ENCODE measurements at places on chromosomes 6 and 20.

- DNase-seq: no peak
These were observed 192.4 kb upstream of the MYLIP start for GRCh38 chr6:15936503-15936902.

- DNase-seq: no peak
These were observed 64.0 kb upstream of the PTGIS start for GRCh38 chr20:49631856-49632418.

- DNase-seq: no peak
These were observed 2.0 kb downstream of the DOK5 start for GRCh38 chr20:54477191-54477955.

DNA sequence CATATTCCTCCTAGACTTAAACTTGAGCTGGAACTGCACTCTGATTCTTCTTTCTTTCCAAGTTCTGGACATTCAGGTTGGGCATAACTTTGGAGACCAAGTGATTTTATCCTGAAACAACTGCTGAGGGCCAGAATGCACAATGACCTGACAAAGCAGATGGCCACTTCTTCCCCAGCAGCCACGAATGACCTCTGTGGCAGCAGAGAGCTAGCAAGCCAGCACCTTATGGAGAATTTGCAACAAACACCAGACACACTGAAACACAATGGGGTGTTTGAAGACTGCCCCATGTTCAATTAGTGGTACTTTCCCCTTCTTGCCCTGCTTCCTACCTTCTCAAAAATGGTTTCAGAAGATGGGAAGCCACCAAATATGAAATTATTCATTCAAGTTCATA, 4.2 kb upstream of the TENT5A start:
- peak; percentile 12 for DNase-seq

GRCh38 chr6:78580923-78581322, 286.4 kb upstream of the IRAK1BP1 start:
- DNase-seq: no peak

- DNase-seq: no peak
These were observed 34.7 kb upstream of the ERVFRD-1 start for GRCh38 chr6:11146117-11146826.

DNA sequence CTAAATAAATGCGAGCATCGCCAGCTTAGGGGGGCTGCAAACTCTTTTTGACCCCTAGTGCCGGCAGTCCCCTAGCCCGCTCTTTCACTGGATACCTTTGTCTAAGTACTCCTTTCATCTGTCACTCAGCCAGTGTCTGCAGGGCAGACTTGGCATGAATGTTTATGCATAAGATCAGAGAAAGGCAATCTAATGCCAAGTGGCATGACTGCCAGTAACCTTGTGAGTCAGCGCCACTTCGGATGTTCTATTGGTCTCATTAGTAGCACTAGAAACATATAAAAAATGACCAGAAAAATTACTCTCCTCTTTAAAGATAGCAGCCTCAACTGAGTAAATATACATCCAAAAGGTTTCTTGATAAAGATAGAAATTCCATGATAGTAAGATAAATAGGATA, 192.2 kb downstream of the TBC1D32 start:
- DNase-seq: no peak

All from T47D (cell line).